ENCODE measurements at places on chromosomes 1 and 21.

GRCh38 chr1:221987860-221988520 is 246.1 kb upstream of the DUSP10 start:
- no peak for DNase-seq

GRCh38 chr1:38783640-38784229 is 75.8 kb downstream of the RRAGC start:
- DNase-seq = no peak

- DNase-seq = no peak
Observed at GRCh38 chr1:199292896-199293295, 654.1 kb downstream of the PTPRC start.

GRCh38 chr1:203216274-203217138 is 13.0 kb downstream of the CHIT1 start:
- peak; percentile 46 for DNase-seq

DNA sequence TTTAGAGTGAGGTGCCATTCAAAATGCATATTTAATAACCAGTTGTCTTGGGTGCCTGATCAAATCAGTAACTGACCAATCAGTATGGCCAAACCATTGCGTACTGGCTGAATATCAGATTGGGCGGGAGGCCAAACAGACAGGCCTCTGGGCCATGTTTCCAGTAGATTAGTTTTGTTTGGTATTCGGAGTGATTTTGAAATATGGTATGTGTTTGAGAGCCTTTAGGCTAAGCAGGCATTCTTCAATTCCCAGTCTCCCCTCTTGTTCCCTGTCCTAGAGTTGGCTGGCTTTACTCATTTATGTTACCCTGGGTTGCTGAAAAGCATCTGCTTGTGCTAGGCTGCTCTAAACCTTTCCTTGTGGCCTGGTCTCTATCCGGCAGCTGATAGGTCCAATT is 80.1 kb downstream of the BACH1 start:
- DNase-seq = no peak

DNA sequence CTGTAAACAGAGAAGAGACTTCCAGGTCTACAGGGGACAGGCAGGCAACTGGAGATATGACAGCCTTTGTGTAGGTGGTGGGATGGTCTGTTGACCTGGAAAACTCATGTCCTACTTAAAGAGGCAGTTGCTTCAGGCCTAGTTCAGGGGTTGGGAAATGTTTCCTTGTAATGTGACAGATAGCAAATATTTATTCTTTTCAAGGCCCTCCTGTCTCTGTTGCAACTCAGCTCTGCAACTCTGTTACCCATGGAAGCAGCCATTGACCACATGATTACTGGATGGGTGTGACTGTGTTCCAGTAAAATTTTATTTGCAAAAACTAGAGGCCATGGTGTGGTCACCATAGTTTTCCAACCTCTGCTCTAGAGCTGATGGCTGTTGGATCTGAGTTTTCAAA is 341.9 kb downstream of the PTBP2 start:
- DNase-seq = no peak

DNA sequence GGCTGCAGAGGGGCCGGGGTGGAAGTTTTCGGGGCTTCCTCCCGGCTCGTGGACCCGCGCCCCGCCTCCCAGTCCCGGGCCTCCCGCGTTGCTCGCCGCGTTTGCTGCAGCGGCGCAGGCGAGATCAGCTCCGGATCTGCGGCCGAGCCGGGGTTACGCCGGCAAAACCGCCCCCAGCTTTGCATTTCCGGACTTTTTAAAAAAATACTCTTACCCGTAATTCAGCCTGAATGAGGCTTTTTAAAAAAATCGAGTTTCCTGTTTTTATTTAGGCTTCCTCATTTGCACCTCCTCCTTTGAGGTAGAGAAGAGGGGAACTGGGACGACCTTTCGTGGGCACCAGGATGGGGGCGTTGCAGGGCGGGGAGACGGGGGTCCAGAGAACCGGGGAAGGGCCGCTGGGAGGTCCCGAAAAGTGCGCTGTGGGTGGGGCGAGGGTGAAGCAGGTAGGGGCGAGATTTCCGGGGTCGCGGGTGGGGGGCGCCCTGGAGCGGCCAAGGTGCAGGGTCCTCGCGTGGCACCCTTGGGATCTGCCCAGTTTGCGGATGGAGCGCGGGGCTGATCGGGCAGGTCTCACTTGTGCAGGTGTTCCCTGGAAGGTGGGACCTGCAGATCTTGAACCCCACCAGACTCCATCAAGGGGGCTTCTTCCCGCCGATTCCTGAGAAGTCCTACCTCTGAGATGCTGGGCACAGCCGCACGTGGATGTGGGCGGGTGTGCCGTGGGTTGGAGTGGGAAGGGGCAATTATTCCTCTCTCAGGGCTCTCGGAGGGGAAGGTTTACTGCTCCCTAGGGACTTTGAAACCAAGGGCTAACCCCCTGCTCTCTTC is 1.1 kb downstream of the PIK3CD start:
- peak; percentile 62 for DNase-seq

All from stimulated activated CD4-positive, alpha-beta T cell treated with anti-CD3 and anti-CD28 coated beads, Interleukin-2, amount 100 ng/mL, for 24 hours (primary cell).